ENCODE measurements at places on chromosomes 7 and 10.

DNA sequence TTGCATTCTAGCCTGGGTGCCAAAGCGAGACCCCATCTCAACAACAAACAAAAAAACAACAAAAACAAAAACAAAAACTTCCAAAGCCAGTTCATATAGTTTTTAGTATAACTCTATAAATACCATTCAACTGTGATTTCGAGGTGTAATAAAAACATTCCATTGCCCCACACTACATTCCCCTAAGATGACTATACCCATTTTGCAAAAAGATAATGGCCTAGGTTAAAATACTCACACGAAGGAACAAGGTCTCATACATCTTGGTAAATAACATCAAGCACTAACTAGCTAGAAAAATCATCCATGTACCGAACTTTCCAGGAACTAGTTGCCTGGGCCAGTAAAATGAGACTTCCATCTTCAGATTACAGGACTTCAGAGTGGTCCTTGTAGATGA is 55.4 kb downstream of the GLI3 start:
- DNase-seq = no peak

DNA sequence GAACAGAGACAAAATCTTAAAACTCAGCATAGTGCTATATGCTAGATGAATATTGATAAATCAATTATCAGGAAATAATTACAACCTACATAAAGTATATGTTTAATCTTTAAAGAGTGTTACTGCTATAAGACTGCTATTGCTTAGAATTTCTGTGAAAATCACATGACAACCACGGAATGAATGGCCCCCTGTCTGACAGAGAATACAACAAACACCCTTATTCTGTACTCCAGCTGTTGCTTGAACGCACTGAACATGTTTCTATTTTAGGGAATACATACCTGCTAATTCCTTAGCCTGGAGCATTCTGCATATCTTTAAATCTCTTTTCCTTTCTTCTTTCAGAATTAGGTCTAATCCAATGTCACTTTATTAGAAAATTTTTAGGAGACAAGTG is 452.4 kb upstream of the PHF14 start:
- no peak for DNase-seq

- no peak for DNase-seq
Observed at GRCh38 chr10:72906446-72906845, 12.9 kb downstream of the OIT3 start.

GRCh38 chr10:1086787-1087186 is 30.6 kb downstream of the WDR37 start:
- DNase-seq = no peak
